ENCODE measurements at places on chromosomes 6 and 20.

DNA sequence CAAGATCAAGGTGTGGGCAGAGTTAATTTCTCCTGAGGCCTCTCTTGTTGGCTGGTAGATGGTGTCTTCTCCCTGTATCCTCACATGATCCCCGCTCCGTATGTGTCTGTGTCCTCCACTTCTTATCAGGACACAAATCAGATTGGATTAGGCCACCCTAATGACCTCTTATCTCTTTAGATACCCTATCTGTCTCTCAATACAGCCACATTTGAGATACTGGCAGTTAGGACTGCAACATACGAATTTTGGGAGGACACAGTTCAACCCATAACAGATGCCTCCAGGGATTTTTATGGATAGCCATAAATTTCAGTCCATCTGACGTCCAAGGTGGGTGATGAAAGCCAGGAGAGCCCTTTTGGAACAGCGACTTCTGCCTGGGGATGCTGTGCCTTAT, 369.0 kb downstream of the NRN1 start:
- no peak for DNase-seq

- DNase-seq, result no peak
Measured at GRCh38 chr6:146601352-146601751, 2.6 kb downstream of the ADGB start.

GRCh38 chr20:17541996-17542395, 10.8 kb upstream of the BFSP1 start:
- no peak for DNase-seq

- DNase-seq, result peak; percentile 6
Measured at GRCh38 chr20:2757969-2758368, 42.5 kb downstream of the CPXM1 start.

GRCh38 chr6:134458857-134459657, 141.1 kb upstream of the SGK1 start:
- no peak for DNase-seq

DNA sequence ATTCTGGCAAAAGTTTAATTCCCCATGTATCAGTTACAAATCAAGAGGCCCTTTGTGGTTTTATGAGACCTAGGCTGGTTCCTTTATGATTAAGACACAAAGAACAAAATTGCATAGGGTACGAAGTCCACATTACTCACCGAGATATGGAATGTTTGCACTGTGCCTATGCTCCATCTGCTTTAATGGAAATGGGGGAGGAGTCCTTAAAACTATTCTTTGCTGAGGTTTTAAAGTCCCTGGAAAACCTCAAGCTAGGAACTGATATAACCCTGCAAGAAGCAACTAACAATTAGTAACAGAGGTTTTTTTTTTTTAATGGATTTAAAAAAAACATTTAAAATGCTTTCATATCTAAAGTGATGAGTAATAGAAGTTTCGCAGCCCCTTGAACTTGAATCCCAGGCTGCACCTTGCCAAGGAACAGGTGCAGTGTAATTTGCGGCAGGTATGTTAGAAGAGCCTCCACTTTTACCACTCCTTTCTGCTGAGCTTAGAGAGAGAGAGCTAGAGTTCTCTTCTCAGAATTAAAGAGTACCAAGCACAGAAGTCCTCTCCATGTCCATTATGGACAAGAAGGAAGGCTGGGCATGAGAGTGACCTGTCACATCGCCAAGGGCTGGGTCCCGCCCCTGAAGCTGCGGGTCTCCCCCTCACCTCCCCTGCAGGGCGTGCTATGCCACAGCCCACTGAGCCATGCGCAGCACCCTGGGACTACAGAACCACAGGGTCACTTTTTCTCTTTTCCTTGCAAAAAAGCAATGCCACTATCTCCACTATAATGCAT, 2.3 kb downstream of the SERPINB1 start:
- no peak for DNase-seq

DNA sequence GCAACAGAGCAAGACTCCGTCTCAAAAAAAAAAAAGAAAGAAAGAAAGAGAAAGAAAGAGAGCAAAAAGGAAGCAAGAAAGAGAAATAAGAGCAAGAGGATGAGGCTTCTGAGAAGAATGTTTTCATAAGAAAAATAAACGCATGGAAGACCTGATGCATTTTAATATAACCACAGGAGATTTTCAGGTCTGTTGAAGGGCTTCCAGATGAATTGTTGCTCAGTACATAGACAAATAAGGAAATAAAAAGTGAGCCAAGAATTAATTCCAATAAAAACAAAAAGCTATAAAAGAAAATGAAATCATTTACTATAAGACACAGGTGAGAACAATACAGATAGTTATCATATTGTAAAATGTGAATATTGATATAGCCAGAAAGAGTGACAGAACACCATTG, 43.5 kb downstream of the PERP start:
- no peak for DNase-seq

GRCh38 chr6:14462566-14462965, 345.0 kb downstream of the CD83 start:
- DNase-seq, result no peak

GRCh38 chr6:99330159-99330558, 19.3 kb downstream of the FAXC start:
- peak; percentile 78 for DNase-seq

GRCh38 chr6:108275976-108276375, 15.1 kb upstream of the SNX3 start:
- DNase-seq, result no peak

- no peak for DNase-seq
Measured at GRCh38 chr6:141326426-141326825, 806.3 kb upstream of the GJE1 start.

DNA sequence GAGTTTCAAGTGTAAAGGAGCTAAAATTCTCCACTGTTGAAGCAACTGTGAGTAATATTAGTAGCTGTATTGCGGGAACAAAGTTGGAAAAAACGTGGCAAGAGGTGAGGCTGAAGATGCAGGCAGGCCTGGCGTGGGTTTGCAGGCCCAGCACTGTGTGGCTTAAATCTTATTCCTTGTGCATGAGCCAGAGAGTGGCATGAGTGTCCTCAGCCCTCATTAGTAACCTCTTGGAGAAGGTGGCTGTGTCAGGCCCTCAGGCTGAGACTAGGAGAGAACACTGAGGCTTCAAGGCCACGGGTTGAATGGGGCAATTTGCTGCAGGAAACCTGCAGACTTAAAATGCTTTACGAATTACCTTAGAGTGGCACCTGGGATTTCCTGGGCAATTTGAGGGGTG, 372.7 kb upstream of the CITED2 start:
- DNase-seq, result no peak

DNA sequence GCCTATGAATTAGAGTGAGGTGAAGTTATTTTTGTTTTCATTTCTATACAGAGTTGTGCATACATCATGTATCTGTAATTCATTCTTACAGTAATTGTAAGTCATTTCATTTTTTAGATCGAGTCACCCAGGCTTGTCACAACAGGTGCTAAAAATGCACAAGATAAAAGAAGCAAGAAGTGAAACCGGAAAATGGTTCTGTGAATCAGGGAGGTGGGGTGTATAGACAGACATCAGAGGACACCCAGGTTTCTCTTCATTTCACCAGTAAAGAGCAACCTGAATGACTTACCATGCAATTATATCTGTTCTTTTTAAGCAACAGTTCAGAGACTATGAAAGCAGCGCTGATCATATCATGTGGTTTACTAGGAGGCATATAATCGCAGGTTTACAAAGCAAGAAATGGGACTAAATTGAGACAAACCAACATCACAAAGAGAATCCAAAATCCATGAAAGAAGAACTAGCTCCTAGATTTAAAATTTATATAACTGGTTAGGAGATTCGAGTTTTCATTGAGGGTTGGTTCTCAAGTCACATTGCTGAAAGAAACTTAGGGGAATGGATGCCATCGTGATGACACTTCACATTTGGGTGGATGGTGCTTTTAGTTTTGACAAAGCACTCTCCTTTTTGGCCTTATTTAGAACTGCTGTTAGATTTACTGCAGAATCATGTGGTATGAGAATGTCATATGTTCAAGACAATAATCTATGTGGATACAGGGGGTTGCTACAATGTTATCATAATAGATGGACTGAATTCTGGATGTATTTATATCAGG, 27.9 kb upstream of the TBC1D7 start:
- DNase-seq, result peak; percentile 82

GRCh38 chr6:122454673-122455072, 16.9 kb downstream of the SERINC1 start:
- no peak for DNase-seq
